ENCODE measurements at places on chromosomes 16 and 17.

DNA sequence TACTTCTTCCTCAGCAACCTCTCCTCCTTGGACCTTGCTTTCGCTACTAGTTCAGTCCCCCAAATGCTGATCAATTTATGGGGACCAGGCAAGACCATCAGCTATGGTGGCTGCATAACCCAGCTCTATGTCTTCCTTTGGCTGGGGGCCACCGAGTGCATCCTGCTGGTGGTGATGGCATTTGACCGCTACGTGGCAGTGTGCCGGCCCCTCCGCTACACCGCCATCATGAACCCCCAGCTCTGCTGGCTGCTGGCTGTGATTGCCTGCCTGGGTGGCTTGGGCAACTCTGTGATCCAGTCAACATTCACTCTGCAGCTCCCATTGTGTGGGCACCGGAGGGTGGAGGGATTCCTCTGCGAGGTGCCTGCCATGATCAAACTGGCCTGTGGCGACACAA is 429 bp downstream of the OR2C1 start:
- DNase-seq: no peak

- DNase-seq: no peak
These were observed 47.0 kb downstream of the ADAMTS18 start for GRCh38 chr16:77387815-77388209.

DNA sequence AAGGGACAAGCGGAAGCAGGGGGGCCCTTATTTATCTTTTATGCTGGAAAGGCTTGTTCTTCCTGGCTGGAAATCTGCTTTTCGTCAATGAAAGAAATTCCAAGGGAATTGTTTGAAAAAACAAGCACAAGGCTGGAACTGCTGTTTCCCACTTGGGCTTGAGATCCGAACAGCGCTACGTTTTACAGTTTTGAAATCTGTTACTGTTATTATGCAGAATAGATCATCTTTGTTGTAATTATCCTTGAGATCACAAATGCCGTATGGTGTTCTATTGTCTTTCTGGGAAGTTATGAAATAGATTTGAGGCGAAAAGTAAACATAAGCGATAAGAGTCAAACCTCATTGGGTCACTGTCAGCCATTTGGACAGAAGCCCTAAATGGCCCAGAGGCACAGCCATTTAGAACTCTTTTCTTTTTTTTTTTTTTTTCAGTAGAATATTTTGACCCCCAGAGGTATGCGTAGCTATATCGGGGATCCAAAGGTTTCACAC is 223.3 kb downstream of the IRX3 start:
- no peak for DNase-seq

GRCh38 chr17:73359352-73359751 is 47.6 kb upstream of the CDC42EP4 start:
- no peak for DNase-seq

DNA sequence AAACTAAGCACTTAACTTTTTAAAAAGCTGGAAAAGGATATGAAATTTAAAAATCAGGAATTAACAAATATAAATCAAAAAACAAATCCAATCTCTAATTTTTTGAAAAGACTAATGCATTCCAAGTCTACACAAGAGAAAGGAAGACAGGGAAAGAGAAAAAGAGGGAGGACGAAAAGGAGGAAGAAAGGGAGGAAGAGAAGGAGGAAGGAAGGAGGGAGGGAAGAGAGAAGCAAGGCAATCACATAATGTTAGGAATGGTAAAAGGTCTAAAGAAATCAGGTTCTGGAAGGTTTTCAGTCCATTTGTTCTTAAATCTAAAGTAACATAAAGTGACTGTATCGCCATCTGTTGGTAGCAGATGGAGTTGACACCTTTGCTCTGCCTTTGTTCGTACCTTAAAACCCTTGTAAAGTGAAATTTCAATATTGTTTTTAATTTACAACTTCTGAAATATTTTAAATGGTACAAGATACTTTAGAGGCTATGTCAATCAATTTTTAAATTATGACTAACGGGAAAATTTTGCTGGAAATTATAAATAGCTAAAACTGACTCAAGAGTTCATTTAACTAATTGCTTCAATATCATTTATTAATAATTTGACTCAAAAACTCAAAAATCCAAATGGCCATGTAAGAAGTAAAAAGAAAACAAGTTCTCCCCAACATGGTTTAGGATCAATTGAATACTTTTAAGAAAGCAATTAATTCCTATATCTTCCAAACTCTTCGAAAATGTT is 20.4 kb upstream of the CDYL2 start:
- DNase-seq: no peak

DNA sequence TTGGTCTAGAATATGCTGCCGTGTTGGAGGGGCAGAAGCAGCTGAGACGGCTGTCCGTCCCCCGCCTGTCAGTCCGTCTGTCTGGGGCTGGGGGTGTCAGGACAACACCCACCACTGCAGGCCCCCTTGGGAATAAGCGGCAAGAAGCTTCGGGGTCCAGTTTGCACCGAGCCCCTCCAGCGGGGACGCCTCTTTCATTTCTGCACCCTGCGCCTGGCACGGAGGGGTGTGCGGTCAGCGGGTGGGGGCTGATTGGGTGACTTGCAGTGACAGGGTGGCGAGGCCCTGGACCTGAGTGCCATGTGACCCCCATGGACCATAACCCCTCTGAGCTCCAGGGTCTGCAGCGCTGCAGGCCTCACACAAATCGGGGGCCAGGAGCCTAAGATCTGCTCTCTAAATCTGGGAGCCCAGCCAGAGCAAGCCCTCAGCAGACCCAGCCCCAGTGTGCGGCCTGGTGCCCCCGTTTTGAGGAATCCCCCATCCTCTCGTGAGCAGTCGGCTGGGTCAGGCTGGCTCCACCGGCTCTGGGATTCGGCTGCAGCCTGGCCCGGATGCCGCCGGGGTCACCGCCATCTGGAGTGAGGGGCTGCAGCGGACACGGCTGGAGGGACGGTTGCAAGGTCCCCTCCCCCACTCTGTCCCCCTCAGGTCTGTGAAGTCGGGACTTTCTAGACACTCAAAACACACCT is 8.3 kb downstream of the CBFA2T3 start:
- no peak for DNase-seq

GRCh38 chr17:15269087-15269779 is 4.1 kb upstream of the PMP22 start:
- DNase-seq: no peak

DNA sequence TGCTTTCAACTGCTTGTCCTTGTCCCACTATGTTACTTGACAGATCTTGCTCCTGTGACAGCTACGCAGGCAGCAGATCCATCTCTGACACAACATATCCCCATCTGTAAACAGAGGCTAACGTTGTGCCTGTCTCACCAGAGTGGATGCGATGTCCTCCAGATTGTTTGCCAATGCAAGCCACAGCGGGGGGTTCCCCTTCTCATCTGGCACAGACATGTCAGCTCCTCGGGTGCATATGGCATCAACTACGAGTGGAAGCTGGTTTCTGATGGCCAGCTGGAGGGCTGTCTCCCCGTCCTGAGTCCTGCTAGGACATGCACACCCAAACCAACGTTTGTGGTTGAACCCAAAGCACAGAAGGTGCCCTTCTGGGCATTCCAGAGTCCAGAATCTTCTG is 39.0 kb downstream of the CYB5D2 start:
- DNase-seq: no peak

DNA sequence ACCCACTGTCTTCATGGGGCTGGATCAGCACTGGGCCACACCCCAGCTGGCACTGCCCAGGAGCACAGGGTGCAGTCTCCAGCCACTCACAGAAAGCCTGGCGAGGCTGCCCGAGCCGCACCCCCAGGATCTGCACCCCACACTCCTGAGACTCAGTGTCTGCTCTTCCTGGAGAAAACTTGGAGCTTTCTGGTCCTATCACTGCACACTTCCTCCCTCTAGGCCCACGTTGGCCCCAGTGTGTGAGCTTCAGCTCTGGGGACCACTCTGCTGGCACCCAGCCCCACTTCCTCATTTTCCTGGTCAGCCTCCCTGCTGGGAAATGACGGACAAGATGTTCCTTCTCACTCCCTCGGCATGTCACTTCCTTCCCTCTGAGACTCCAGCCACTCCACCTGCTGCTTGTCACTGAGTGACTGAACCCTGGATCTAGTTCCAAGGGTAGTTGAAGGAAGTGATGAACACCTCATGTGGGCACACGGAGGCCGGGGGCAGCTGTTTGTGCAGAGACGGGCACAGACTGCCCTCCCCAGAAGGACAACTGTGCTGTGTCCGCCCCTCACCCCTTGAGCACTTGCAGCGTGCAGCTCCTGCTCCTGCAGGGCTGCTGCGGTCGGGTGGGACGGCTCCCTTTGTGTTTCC is 29.0 kb downstream of the ZC3H18 start:
- DNase-seq: no peak

- DNase-seq: no peak
These were observed 355.7 kb upstream of the MON1B start for GRCh38 chr16:76835339-76835738.

DNA sequence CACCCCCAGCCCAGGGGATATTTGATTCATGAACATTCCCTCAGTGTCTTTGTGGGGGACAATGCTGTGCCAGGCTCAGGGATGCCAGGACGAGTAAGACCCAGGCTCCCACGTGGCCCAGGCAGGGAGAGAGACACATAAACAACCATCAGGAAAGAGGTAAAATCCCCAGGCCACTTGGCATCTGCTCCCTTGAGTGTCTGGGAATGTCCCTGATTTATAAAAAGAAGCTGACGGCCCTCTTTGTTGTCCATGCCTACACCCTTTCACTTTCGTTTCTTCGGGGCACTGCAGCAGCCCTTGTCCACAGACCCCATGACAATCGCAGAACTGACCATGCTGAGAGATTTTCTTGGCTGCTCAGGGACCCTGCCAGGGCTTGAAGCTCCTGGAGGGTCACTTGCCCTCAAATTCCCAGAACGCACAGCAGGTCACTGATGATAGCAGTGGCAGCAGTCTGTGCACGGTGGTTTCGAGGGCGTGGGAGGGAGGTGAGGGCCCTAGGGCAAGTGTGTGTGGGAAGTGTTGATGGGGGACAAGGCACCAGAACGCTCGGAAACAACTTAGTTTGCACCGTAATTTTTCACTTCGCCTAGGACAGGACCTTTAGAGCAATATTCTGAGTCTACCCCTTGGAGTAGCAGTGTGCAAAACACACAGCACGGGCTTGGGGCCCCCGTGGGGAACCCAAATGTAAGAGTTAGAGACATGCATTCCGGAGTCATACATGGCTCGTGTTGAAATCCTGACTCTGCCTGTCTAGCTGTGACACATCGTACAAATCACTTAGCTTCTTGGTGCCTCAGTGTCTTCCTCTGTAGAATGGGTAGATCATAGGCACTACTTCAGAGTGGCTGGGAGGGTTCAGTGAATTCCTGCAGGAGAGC is 4.7 kb downstream of the NOD2 start:
- peak; percentile 28 for DNase-seq

- DNase-seq: no peak
These were observed 2.4 kb downstream of the PFN1 start for GRCh38 chr17:4945944-4946280.

DNA sequence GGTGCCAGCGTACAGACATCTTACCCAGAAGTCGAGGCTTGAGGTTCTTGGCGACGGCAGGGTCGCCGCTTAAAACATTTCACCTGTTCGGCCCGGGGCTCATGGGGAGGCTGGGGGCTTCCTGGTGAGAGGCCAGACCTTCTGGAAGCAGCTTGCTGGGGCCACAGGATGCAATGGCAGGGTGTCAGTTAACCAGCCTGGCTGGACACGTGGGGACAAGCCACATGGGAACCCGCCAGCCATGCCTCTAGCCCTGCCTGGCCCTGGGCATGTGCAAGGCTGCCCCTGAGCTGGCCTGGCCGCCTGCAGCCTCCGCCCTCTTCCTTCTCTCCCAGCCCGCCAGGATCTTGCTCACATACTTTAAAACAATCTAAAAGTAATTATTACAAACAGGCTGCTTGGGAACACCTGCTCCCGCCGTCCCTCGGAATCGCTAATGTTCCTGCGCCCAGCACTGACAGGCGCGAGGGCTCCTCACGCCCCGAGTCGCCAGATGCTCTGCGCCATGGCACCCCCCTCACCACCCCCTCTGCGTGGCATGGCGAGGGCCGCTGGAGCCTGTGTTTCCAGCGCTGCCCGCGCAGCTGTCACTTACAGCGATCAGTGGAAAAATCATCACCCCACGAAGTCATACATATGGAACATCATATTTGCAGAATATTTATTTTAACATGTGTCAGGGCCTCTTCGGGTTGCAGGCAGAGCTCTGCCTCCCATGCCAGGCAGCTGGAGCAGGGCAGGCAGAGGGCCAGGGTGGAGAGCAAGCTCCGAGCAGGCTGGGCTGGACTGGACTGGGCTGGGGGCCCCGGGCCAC is 188.7 kb upstream of the GSE1 start:
- DNase-seq: no peak

GRCh38 chr16:64545768-64546167 is 576.1 kb downstream of the CDH11 start:
- DNase-seq: no peak

DNA sequence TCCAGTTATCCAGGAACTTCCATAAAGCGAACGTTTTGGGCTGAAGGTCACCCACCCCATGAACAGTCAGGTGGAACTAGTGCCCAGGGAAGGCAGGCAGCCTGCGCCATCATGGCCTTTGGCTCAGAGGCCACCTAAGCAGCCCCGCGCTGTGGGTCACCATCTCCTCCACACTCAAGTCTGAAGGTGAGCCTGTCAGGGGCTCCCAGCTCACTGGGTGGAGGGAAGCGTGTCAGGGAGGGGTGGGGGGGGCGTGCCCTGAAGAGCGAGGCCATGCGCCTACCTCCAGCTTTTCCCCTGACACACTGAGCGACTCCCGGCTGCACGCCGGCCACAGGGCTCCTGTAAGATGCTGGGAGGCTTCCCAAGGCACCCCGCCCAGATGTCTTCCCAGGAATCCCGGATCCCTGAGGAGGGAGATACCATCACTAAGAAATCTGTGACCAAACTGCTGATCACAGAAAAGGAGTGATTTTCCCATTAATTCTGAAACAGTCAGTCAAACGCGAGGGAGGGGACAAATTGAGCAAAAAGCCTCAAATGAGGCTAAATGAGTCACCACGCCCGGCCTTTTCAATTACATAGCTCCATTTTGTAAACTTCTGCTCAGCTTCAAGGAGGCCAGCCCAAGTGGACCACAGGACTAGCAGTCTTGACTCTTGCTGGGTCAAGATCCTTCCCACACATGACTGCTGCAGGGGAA is 26.5 kb upstream of the SLC25A19 start:
- no peak for DNase-seq

DNA sequence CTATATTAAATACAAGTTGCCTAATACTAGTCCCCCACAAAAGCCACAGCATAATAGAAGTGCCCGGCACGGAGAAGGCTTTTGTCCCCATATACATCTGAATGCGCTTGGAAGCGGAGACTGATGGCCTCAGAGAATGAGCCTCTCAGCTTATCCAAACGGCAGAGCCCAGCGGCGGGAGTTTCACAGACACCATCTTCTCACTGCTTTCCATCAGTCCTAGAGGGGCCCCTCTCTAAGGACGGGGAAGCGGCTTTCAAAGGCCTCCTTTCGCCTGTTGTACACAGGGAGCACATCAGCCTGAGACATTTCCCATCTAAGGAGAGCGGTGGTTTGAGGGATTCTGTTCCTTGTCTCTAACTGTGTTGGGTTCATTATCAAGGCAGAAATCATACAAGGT is 16.9 kb downstream of the NXN start:
- DNase-seq: no peak

GRCh38 chr16:5979905-5980550 is 882.4 kb upstream of the EEF2KMT start:
- DNase-seq: no peak

- no peak for DNase-seq
These were observed 1.1 kb downstream of the SEZ6L2 start for GRCh38 chr16:29898135-29898803.

- no peak for DNase-seq
These were observed 5.0 kb upstream of the SLC25A35 start for GRCh38 chr17:8300226-8300625.

Data from nucleus accumbens (tissue), 56 donors.